ENCODE measurements at places on chromosomes 5 and 9.

GRCh38 chr5:139131921-139132432, 66.2 kb downstream of the SIL1 start:
- DNase-seq, result no peak

GRCh38 chr5:138833080-138833479, 42.1 kb downstream of the LRRTM2 start:
- no peak for DNase-seq

DNA sequence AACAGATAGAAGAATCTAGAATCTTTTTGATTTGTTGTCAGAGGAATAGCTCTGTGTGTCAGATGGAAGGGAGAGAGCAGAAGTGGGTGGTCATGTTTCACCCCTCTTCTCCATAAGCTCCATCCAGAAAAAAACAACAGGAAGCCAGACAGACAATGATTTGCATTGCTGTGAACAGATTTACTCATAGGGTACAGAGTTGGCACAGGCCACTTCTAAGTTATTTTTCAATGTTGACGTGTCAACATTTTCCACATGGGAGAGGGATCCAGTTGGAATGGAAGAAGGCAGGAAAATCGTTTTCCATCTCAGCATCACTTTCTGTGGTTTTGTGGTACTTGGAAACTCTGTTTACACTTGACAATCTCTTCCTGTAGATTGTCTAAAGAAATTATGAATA, 86.7 kb downstream of the INSYN2B start:
- no peak for DNase-seq

DNA sequence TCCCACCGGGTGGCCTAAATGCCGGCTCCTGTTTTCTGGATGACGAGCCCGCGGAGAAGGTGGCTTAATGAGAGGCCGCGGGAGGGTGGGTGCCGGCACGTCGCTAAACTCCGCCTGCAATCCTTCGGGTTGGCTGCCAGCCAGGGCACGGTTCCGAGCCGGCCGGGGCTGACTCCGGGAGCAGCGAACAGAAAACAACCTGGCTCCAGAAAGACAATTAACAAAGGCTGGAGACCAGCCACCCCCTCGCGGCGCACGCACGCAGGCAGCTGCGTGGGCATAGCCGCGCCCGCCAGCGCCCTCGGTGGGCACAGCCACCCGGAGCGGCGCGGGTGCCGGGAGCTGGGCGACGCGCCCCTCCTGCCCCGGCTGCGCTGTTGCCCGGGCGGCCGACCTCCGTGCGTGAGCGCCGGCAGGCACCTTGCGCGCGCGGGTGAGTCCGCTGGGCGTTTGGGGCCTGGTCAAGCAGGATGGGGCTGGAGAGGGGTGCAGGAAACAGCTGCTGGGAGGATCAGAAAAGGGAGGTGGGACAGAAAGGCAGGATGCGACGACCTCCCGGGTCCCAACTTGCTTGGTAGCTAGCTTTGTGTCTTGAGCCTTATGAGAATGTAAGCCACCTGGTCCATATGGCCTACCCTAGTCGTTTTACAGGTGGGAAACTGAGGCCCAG, at the start of gene ARHGEF37:
TSS of gene ARHGEF37 (plus strand) at position 307 of the 670 bp plus-strand sequence. CDS start 16,272 bp downstream, outside the sequence.
- peak; percentile 48 for DNase-seq

DNA sequence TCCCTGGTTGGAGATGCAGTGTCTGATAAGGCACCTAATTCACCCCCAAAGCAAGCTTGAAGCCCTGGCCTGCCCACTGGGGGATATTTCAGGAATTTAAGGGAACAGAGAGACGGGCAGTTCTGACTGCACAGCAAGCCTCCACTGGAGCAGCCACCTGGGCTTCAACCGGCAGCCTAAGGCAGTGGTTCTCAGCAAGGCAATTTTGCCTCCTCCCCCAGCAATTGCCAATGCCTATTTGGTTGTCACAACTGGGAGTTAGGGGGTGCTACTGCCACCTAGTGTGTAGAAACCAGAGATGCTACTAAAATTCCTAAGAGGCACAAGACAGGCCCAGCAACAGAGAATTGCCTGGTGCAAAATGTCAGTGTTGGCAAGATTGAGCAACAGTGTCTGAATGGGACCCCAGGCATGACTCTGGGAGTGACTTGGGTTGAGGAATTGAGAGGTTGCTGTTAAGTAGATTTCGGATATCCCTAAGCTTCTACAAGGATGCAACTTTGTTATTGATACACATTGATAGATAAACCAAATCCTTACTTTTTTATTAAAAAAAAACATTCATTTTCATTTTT, 58.7 kb upstream of the CTSL start:
- peak; percentile 15 for DNase-seq

GRCh38 chr5:137613554-137614265, 114.6 kb upstream of the SPOCK1 start:
- peak; percentile 8 for DNase-seq

DNA sequence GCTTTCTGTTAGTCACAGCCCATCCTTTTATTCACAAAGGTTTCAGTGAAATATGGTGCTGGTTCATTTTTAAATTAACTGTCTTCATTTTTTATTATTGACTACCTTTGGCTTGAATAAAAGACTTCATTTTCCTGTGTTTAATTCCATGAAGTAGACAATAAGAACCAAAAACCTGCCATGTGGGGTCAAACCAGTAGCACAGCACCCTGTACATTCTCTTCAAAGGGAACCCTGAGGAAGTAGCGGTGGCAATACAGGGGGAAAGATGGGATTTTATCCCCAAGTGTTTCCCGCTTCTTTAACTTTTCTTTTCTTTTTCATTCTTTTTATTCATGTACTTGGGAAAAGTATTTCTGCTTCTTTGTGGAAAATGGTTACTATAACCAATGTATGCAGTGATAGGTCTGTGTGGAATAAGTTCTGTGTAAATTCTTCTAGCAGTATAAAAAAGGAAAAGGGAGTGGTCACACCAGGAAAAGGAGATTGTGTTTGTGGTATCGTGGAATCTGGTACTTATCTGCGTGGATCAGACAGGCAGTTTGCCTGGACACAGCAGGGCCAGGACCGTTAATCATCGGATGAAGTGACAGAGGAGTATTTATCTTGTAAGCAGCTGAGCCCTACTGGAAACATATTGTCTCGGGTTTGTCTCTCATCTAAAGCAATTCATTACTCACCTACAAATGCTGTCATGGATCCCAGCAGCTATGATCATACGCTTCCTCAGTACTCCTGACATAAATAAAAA, 94.2 kb downstream of the PPIC start:
- no peak for DNase-seq

DNA sequence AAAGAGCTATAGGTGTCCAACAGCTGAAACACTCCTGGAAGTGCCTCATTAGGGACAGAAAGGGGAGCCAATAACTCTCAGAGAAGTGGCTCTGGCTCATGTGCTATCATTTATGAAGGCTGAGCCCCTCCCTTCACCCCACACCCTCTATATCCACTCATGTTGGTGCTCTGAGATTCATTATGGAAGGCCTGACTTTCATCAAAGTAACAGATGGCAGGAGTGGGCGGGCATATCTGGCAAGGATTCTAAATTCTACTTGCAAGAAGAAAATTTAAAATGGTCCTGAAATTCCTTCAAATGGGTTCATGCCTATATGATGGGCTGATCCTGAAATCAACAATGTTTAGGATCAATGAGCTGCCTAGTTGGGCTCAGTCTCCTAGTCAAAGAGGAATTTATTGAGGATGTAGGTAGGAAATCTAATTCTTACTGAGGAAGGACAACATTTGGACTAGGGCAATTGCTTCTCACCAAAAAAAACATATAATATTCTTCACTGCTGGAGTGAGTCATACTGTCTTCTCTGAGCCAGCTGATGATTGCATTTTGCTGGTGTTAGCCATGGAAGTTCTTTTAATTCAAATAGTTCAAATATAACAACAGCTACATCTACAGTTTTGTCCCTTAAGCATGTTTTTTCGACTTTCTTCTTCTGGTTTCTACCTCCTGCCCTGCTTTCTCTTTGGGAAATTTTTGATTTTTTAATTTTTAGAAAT, 23.5 kb downstream of the NMRK1 start:
- no peak for DNase-seq

DNA sequence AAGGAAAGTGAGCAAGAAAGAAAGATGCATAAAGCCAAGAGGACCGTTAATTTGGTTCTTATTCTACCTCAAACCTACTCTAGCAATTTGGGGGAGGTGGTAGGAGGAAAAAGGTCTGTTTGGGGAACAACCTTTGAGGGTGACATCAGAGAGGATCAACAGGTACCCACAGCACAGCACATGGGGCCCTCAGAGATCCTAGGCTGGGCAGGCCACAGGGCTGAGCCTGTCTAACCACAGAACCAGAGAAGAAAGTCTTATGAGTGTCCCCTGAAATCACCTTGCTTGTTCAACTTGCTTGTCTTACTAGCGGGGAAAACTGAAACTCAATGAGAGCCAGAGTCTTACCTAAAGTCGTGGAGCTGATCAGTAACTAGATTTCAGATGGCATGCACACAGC, 385.2 kb downstream of the SPOCK1 start:
- no peak for DNase-seq

DNA sequence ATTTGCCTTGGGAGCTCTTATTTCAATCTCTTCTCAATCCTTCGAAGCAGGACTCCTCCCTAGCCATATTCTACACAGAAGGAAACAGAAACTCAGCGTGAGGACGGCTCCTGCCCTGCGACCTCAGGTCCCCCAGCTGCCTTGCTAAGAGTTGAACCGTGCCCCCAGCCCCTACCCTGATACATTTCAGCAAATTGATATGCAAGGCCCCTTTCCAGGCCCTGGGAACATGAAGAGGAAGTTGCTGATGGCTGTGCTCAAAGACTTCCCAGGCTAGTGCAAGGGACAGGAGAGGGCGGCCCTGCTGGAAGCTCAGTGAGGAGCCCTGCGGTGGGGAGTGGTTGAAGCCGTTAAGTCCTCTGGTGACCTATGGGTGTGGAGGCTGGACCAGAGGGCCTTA, 41.5 kb downstream of the BOD1 start:
- DNase-seq, result no peak

GRCh38 chr5:76337953-76338451, 65.1 kb upstream of the IQGAP2 start:
- peak; percentile 8 for DNase-seq

GRCh38 chr9:114844766-114845165, 38.9 kb upstream of the TNFSF15 start:
- no peak for DNase-seq

DNA sequence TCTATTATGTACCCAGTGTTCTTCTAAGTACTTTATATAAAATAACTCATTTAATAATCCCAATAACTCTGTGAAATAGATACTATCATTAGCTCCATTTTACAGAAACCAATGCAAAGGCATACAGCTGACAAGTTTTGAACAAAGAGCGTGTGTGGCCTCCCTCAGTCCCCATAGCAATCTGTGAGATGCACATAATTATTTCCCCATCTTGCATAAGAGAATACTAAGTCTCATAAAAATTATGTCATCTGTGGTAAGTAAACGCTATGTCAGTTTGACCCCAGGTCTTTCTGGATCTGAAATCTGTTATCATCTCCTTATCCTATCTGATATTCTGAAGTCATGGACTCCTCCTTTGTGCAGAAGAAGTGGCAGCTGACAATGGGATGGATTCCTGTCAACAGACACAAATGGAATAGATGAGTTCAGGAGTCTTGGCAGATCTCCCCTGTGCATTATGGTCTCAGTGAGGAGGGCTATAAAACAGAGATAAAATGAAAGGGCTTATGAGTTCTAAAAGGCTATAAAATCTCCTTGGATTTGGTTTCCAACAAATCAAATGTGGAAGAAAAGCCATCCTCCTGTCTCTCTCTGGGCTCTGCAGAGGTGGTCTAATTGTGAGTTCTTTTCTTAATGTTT, 162.5 kb upstream of the TLE4 start:
- DNase-seq, result no peak

DNA sequence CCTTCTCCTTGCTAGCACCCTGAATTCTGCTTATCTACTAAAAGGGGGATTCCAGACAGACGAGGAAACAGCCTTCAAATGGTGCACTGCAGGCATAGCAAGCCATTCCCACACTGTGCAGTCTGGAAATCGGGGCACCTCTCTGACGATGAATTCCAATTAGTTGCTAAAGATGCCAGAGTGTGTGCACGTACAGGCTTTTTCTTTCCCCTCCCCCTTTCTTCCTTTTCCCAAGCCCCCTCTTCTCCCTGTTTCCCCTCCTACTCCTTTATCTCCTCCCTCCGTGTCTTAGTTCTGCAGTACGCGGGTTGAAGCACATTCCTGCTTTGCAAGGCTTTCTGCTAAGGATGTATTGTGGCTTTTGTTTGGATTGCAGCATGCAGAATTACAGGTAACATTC, at the start of gene GPR21:
TSS of gene GPR21 (plus strand) at position 316 of the 400 bp plus-strand sequence. CDS start 900 bp downstream, outside the sequence.
- DNase-seq, result no peak

DNA sequence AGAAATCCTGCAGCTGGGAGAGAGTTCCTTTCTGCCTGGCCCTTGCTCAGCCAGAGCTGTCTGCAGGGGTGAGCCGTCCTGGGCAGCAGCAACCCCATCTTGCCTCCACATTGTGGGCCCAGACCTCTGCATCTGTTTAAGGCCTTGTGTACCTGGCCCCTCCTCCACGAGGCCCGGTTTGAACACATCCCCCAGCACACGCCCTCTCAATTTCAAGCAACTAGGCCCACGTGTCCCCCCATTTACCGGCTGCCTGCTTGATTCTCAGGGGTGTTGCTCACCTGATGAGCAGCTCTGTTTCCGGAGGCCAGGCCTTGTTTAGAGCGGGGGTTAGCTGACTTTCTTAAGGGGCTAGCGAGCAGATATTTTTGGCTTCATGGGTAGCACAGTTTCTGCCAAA, 181.8 kb downstream of the HSPA4 start:
- no peak for DNase-seq

DNA sequence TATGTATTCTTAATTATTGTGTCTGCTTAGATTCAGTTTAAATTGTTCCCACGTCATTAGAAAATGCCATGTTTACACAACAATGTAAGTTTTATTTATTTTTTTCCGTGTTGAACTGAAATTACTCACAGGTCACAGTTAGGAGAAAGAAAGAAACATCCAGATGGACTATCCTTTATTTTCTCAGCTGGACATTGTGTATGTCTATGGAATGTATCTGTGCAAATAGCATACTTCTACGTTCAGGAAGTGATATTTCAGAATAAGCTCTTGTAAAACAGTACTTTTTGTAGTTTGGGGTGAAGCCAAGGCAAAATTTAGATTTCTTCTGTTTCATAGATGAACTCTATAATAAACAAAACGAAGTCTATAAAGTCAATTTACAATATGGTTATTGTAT, 249.0 kb upstream of the ZNF608 start:
- no peak for DNase-seq

DNA sequence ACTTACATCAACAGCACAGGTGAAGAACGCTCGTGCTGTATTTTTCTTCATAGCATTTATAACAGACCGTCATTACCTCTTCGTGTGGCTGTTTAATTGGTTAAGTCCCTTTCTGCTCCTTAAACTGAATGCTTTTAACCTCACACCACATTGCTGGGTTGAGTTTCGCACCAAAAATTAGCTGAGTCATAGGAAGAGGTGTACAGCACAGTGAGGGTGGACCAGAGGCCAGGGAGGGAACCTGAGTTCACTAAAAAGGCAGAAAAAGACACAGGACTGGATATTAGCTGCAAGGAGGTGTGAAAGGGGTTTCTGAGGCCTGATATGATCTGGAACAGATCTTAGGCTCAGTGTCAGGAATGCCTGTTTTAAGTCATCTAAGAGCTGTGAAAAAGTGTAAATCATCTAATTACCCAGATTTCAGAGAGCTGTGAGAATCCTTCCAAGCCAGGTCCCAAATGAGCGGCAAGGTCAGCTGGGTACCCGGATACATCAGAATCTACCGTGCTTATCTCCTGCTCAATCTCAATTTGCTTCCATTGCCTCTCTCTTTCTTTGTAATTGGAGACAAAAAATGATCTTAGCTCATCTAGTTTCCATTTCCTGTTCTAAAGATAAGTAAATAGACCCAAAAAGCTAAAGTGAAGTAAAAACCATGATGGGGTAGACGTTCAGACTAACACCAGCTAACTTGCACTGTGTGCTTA, 7.1 kb upstream of the CFAP90 start:
- DNase-seq, result no peak
